Progenitor cell of endocrine pancreas (in vitro differentiated cells): ENCODE measurements at places on chromosomes 2 and 18.

DNA sequence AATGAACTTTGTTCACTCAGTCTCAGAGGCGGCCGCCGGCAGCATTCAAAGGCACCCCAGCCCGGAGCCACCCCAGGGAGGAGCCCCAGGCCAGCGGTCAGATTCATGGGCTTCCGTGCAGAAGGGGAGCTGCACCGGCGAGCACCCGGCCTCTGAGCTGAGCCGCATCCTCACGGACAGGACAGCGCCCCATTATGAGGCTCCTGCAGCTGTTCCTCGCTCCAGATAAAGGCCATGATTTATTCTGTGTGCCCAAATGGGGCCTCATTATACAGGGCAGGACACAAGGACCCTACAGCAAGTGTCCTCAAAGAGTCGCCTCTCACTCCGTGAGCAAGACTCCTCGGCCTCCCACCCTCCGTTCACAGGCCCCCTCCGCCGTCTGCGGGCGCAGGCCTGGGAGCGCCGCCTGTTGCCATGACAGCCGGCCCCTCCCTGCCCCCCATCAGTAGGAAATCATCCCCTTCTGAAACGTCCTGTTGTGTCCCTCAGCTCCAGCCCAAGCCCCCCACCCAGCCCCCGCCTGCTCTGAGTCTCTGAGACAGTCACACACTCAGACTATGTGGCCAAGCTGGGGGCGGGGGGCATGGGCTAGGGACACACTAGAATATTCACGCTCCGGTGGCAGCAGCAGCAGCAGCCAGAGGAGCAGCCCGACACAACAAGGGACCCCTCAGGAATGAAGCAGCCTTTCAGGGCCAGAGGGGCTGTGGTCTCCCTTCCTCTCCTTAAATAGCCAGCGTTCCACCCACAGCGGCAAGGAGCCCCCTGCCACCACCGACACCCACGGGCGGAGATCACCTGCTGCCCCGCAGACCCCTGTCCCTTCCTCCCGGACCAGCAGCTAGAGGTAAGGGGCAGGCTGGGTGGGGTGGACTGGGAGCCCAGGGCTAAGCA lies at the start of gene GPR17:
Gene GPR17, plus strand, starts transcription at position 759 of the 897 bp plus-strand sequence. CDS start 4,583 bp downstream, outside the sequence.
- DNase-seq, result no peak

DNA sequence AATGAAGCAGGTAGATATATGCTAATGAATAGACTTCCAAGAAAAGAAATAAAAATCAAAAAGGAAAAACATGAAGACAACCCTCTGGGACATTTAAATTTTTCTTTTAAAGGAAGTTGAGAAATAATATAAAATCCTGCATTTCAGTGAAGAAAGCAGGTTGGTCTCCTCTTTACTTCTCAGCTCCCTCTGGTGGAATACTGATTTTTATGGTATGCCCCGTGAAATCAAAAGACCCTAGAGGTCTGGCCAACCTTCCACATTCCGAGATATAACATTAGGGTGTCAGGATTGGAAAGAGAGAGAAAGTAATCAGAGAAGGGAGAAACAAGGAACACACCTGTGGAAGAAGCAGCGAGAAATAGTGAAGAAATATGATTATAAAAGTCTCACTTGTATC lies 72.7 kb downstream of the DNER start:
- DNase-seq, result no peak

DNA sequence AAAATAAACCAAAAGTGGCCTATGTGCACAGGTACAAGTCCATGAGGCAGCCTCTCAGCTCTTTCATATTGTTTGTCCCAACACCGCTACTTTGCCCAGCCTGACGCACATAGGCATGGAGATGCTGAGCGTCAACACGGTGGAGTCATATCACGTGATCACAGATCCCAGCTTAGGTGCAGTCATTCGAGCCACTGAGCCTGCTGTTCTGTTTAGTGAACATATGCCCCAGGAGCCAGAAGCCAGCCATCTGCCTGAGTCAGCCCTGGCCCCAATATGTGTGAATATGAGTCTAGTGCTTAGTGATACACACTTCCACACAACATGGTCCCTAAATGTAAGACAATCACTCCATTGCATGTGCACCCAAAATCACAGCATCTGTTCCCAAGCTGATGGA lies 88.2 kb upstream of the LCLAT1 start:
- no peak for DNase-seq

DNA sequence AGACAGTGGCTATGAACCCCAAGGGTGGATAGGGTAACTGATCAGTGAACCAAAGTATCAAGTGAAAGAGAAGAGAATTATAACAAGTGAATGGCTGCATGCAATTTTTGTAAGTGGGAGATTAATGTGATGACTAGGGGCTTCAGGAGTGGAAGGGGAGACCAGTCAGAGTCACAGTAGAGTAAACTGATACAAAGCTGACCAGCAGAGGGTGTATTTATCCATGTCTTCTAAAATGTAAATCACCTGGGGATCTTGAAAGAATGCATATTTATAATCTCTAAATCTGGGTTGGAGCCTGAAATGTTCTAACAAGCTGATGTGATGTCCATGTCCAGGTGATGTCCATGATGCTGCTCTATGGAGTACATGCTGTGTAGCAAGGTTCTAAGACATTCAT lies 1351.3 kb upstream of the CHAC2 start:
- DNase-seq, result no peak

DNA sequence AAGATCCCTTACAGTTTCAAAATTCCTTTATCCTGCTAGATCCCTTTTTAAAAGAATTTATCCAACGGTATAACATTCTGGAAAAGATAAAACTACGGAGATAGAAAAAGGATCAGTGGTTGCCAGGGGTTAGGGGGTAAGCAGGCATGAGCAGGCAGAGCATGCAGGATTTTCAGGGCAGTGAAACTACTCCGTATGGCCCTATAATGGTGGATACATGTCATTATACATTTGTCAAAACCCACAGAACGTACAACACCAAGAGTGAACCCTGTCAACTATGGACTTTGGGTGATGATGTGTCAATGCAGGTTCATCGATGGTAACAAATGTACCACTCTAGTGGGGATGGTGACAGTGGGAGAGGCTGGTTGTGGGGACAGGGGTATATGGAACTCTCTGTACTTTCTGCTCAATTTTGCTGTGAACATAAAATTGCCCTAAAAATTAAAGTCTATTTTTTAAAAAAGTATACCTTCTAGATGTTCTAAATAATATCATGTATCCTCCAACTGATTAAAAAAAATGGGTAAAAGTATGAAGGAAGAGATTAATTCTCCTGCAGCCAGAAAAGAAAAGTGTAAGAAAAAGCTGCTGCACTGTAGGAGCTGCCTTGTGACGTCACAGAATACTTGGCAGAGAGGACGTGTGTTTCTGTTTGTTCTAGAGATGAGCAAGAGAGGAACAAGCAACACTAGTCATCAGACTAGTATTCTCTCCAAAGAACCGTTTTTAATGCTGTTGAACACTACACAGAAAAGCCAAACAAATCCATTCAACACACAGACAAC lies 23.6 kb downstream of the ANKRD44 start:
- DNase-seq, result no peak
